ENCODE measurements at places on chromosomes 16 and 17.

- DNase-seq: peak; percentile 8
Observed at GRCh38 chr16:56041556-56042140, 149.6 kb upstream of the GNAO1 start.

- DNase-seq: no peak
Observed at GRCh38 chr16:75204410-75204758, 2.6 kb downstream of the CTRB2 start.

DNA sequence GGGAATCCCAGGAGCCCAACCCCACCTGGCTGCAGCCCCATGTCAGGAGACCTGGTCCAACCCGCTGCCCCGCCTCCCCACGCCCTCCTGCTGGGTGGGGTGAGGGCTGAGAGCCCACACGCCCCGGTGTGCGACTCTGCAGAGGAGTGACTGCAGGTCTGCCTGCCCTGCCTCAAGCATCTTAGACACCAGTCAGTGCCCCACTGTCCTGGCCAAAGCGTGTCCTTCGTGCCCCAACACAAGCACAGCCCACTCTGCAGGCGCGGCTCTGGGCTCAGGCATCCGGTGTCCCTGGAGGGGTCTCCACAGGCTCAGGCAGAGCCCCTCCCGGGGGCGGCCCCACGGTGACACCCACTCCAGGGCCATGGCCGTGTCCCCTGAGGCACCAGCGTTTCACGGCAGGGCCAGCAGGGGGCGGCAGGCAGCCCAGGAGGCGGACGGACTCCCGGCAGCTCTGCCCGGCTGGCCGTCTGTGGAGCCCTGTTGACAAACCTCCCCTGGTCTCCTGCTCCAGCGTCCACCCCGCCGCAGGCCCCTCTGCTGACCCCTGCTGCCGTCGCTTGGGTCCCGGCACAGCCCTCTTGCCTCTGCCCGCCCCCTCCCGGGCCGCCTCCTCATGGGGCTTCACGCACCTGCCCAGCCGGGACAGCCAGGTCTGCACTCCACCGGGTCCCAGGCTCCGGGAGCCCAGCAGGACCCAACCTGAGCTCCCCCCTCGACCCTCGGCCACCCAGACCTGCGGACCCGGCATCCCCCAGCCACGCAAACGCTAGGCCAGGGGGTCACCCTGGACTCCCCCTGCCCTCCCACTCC is 8.6 kb upstream of the UBE2I start:
- DNase-seq: peak; percentile 74

DNA sequence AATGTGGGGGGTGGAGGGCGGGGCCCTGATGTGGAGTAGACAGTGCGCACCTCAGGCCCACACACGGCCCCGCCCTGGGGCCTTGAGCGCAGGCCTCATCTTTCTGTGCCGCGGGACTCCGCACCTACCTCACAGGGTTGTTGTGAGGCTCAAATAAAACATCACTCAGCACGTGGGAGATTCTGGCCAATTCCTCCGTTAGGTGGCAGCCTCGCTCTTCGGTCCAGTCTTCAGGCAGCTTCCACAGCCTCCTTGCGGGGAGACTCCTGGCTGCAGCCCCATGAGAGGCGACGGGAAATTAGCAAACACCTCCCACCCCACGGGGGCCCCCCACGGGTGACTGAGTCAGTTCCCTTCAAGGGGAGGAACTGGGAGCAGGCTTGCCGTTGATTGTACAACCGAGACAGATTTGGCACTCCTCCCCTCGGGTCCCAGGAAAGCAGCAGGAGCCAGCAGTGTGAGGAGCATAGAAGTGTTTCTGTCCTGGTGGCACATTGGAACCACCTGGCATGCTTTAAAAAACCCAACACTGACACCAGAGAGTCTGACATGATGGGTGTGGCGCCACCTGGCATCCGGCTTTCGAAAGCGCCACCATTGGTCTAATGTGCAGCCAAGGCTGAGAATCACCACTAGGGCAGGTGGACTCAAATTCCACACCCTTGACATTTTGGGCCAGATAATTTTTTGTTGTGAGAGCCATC is 7.6 kb downstream of the MRM1 start:
- no peak for DNase-seq

- no peak for DNase-seq
Observed at GRCh38 chr17:81923302-81924260, 4.0 kb downstream of the MAFG start.

DNA sequence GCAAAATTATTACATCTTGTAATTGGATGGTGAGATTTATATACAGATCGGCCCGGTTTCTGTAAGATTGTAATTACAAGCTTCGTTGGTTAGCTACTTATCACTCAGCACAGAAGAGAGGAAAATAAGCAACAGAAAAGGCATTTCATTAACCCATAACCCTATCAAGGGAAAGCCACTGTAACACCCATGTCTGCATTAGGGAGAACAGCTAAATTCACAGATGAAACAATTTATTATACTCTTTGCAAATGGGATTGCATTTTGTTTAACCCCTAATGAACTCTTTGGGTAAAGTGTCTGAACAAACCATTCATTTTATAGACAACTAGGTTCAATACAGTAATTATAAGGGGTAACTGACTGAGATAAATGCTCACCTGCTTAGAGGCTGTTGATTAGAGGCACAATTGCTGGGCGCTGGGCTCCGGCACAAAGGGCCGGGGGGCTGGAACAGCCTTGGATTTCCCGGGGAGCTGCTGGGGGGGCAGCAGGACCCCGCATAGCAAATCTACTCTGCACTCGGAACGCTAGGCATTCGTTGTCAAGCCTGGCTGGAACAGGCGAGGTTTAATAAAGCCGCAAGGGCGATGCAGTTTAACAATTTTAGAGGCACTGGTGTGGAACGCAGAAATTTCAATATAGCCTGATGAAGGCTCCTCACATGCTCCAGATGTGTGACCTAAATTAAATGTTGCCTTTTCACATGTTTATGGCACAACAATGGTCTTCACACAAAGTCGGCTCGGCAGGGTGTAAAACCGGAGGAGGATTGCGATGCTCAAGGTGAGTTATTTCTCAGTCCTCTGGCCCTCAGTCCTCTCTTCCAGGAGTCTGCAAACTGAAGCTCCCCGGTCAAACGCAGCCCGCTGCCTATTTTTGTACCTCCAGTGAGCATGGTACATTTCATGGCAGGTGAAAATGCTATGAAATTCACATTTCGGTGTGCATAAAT is 134.0 kb upstream of the IRX6 start:
- DNase-seq: no peak

GRCh38 chr16:31472709-31473203 is 804 bp downstream of the TGFB1I1 start:
- no peak for DNase-seq

Measured in stimulated activated CD4-positive, alpha-beta T cell treated with anti-CD3 and anti-CD28 coated beads, Interleukin-2, amount 100 ng/mL, for 48 hours (primary cell).